ENCODE measurements at places on chromosomes 12 and 14.

GRCh38 chr12:85580562-85581168, 255.5 kb downstream of the RASSF9 start:
- no peak for DNase-seq

GRCh38 chr14:34453226-34453625, 8.8 kb downstream of the SPTSSA start:
- no peak for DNase-seq

- no peak for DNase-seq
Observed at GRCh38 chr12:127310548-127310947, 956.4 kb upstream of the TMEM132C start.

DNA sequence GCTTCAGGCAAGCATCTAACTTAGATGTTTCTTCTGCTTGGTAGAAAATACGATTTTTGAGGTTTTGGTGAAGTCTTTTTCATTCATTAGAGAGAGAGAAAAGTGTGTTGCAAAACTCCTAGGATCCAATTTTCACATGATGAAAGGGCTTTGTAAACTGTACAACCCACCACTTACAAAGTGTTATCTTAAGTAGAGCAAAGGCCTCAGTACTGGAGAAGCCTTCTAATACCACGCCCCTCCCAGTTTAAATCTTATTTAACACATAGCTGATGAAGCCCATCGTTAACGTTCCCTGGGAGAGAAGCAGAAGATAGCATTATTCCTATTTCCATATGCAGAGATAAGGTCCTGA, 869 bp downstream of the APOLD1 start:
- DNase-seq, result no peak

GRCh38 chr14:22872033-22872832, 693 bp downstream of the LRP10 start:
- DNase-seq, result peak; percentile 75

- no peak for DNase-seq
Observed at GRCh38 chr14:23568021-23568599, 519 bp upstream of the AP1G2 start.

DNA sequence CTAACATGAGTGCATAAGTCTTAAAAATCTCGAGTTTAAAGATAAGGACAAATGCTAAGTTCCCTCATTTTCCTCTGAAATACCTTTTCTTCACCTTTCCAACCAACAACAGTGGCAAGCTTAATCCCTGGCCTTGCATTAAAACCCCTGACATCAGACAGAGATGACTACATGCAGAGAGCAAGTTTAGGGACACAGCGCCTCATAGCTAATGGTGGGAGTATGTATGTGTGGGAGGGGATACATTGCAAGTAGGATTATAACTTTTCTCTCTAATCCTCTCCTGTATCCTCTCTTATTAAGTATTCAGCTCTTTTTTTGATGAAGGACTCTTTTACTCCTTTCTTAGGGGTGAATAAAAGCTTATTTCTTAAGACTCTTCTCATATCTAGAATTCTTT, 547.1 kb downstream of the CCER1 start:
- peak; percentile 3 for DNase-seq

GRCh38 chr12:71973687-71974086, 35.0 kb downstream of the TPH2 start:
- no peak for DNase-seq

DNA sequence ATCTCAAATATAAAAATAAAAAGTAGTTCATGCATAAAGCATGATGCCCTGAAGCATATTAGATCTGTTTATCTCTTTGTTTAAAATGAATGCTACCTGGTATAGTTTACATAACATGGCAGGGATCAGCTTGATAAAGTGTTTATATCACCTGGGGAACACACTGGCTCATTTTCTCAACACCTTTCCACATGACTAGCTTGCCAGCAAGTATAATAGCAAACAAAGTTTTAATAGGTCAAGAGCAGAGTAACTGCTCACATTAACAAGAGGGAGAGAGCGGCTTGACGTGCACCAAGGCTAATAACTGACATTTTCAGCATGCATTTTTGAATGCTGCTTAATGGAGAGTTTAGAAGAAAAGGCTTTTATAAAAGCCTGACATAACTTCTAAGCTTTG, 246.4 kb downstream of the EGLN3 start:
- no peak for DNase-seq

GRCh38 chr12:23827353-23827752, 122.1 kb downstream of the SOX5 start:
- DNase-seq, result no peak
